ENCODE measurements at places on chromosomes 12 and 14. TPM values are rescaled to one million over a fixed set of nuclear protein-coding genes. Genes with fewer than 3 reads are reported as not detected.

DNA sequence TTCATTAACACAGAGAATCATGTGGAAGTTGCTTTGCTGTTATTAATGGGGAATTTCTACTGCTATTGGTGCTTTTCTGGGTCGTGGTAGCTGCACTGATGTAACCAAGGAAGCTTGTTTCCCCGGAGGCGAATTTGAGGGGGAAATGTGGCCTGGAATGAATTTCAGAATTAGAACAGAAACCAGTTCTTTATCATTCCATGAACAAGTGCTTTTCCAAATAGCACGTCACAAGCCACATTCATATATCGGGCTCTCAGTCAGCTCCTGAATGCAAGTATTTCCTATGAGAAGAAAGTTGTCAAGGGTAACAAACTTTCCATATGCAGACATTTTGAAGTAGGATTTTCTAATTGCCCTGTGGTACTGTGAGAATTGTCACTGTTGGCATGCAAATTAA, 1353.2 kb downstream of the AACS start:
- no peak for DNase-seq

GRCh38 chr14:74492776-74493342, at the start of gene NPC2:
Gene NPC2 (minus strand): TSS chr14:74493305. CDS start chr14:74493274, 31 bp downstream.
- DNase-seq: no peak

DNA sequence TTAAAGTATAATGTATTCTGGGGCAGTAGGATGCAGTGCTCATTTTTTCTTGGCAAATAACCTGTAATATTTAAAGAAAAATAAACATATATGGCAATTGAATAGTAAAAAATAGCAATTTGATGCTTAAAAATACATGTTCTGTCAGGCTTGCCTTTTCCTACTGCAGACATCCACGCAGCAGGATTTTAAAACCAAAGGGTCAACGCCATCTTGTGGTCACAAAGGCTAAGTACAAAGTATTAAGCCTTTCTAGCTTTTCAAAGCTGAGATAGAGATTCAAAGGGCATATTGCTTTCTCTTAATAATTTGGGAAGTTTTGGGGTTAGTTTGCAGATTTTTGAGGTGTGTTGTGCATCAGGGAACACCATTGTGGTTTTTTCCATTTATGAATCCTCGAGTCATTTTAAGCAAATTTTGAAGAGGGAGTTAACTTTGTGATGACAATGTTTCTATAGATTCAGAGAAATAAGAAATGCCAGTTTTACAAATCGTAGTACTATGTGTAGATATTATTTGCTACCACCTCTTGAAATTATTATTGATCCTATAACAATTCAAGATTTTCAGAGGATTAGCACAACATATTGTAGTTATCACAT, 4.7 kb upstream of the CCER1 start:
- DNase-seq: peak; percentile 27

Gene ADCK1
- total RNA-seq: 1.4 TPM

Gene RILPL1
- total RNA-seq: 6.2 TPM
